ENCODE measurements at places on chromosomes 2 and 18.

DNA sequence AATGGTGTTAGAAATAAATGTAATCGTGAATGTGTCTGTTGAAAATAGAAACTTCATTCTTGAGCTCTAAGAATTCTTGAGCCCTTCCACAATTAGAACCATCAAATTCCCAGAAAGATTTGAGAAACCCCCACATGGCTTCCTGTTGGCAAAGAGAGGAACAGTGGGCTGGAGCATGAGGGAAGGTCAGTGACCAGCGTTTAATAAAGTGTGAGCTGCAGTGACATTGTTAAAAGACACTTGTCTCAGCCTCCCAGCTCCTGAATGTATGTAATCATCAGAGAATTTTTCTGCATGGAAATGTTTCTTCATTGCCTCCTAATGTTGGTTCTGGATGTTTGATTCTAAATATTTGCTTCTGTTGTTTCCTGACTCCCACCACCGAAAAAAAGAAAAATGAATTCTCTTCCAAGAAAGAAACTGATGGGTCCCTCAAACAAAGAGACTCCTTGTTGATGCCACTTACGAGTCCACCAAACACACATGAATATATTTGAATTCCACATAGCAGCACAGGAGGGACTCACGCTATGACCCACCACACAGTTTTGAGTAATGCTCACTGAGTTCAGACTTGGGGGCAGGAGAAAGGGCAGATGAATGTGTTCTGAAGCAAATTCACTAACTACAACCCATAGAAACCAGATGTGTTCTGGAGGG, 225.1 kb upstream of the KLHL29 start:
- no peak for DNase-seq

- no peak for DNase-seq
Measured at GRCh38 chr2:75453384-75454240, 107.1 kb downstream of the EVA1A start.

DNA sequence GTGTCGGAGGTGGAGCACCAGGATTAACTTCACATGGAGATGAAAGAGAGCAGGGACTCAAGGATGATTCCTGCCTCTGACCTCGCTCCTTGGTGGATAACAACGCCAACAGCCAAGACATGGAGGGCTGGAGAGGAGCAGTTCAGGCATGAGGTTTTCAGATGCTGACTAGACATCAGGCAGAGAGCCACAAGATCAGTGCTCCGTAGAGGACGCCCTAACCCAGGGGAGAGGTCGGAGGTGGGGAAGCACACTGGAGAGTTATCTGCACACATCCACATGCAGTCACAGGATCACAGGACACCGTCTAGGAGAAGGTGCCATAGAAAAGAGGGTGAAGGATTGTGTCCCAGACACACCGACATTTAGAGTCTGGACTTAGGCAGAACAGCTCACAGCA, 344.3 kb downstream of the EIPR1 start:
- no peak for DNase-seq

DNA sequence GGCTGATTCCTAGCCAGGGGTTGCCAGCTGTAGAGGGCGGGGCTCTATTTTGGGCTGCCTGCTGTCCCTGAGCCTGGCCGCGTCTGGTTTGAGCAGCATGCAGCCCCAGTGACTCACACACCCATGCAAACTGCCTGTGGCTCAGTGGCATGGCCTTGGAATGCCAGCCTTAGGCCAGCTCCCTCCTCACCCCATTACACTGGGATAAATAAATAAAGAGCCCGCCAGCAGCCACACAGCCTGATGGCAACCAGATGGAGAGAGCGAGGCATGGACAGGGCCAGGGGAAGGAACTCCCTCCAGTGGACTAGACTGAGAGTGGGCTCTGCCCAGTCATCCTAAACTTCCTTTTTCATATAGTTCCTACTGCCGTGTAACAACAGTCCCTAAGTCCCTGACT, 18.3 kb downstream of the NHEJ1 start:
- no peak for DNase-seq

- DNase-seq = no peak
Measured at GRCh38 chr2:70656421-70657010, 102.9 kb upstream of the TGFA start.

GRCh38 chr2:240570531-240571313, 2.4 kb downstream of the RNPEPL1 start:
- DNase-seq = no peak

DNA sequence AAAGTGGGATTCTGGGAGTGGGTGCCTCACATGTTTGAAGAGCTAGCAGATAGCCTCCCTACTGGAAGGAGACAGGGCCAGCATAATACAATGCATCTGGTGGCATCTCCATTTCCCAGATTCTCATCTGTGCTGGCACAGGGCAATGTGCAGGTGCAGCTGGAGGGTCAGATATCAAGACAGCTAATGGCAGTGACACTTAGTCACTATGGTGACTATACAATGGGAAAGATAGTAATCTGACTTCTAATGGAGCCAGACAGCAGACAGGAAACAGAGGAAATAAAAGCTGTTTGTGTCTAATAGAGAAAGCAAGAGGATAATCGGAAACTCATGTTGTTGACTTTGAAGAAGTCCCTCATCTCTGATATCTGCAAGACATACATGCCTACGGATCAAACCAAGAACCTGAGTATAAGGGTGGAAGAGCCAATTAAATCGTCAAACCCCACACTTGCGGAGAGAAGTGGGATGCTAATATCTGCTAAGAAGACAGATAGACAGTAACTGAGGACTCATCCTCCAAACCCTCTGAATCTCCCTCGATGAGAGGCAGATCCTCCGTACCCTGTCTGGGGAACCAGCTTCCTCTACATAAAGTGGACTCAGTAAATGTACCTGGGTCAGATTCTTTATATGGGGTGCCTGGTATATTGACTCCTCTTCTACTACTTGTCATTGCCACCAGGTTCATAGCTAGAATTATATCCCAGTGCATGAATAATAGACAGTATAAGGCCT, 692.7 kb downstream of the SOCS6 start:
- DNase-seq = no peak

DNA sequence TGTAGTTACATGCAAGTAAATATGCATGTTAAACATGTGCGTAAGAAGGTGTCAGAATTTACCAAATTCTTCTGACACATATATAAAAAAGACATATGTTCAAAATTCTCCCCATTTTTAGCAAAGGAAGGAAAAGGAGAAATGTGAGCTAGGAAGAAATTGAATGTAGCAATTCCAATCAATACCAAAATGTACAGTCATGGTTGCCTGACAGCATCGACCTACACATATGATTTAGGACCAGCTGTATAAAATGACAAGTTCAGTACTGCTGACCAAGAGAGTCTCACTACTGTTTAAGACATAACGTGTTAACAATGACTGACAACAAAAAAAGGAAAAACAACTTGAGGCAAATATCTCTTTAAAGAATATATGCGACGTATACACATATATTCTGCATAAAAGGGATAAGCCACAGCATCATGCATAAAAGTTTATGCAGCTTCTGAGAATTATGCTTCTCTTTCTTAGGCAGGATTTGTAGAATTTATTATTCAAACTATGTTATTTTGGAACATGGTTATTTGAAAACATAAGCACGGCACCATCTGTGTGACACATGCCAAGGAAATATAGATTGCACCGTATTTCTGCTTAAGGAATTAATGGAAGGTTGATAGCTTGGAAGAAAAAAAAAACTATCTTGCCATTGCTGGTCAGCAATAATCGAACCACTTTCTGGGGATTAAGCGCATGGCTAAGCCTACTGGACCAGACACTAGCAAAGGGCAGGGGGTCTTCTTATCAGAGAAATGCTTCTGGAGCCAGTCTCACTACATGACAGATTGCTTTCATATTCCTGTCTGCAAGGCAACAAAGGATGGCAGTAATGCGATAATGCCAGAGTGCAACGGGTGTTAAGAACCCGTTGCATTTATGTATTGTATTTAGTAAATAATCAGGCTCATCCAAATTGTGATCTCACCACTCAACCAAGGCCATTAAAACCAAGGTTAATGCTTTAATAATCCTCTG, 154.0 kb downstream of the WDPCP start:
- no peak for DNase-seq

GRCh38 chr18:27704736-27705361, 472.1 kb downstream of the CDH2 start:
- no peak for DNase-seq

GRCh38 chr18:54712758-54713157, 115.5 kb upstream of the RAB27B start:
- no peak for DNase-seq

GRCh38 chr2:235937936-235938335, 230.2 kb downstream of the GBX2 start:
- DNase-seq = no peak

DNA sequence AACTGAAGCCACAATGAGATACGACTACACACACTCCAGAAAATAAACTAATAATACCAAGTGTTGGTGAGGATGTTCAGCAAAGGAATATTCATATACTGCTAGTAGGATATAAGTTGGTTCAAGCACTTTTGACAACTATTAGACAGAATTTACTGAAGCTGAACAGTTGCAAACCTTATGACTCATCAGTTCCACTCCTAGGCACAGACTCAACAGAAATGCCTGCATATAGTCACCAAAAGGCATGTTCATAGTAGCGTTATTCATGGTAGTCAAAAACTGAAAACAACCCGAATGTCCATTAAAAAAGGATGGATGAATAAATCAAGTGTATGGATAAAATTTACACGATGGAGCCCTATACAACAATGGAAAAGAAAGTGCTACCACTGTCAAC, 232.0 kb downstream of the ANAPC1 start:
- DNase-seq = no peak

- no peak for DNase-seq
Measured at GRCh38 chr18:49279041-49279440, 181.4 kb downstream of the DYM start.

DNA sequence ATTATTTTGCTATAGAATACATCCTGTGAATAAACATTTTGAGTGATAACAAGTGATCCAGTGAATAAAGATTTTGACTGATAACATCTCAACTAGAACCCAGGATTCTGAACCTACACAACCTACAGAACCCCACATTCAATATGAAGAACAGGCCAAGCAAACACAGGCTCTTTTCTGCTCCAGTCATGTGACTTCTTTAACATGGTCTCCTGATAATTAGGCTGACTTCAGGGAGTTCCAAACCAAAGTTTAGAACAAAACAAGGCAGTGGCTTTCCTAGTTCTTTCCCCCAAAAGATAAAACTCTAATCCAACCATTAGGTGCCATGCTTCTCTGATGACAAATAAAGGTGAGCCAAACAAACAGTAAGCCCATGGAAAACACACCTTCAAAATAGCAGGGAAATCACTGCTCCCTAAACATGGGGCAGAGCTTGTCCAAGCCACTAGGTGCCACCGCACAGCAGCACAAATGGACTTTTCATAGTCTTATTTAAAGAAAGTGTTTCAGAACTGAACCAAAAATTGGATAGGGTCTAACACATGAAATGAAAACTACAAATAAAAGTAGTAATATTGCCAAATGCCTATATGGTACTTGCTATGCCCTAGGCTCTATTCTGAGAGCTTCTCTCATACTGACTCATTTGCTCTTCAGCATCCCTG, 95.3 kb downstream of the EVA1A start:
- no peak for DNase-seq

DNA sequence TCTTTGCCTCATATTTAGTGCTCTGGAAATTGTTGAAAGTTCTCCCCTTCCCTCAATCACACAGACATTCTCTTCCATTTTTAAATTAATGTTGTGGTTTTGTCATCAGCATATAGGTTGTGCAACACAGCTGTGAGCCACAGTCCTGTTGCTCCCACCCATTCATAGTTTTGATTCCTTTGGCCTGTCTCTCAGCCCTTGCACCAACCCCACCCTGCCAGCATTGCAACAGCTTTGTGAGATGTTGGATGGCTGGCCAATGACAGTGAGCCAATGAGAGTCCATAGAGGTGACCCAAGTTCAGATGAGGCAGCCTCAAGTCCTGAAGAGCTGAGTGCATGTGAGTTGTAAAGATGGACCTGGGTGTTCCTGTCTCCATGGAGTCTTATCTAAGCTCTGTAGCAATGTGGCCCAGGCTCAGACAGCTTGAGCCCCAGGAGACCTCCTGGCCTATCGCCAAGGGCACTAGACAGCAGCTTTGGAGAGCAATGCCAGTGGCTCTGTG, 775.5 kb downstream of the RNF144A start:
- no peak for DNase-seq

- no peak for DNase-seq
Measured at GRCh38 chr2:217356781-217357180, 496.9 kb upstream of the TNP1 start.

- DNase-seq = no peak
Measured at GRCh38 chr18:58496231-58496630, 132.7 kb downstream of the ALPK2 start.

DNA sequence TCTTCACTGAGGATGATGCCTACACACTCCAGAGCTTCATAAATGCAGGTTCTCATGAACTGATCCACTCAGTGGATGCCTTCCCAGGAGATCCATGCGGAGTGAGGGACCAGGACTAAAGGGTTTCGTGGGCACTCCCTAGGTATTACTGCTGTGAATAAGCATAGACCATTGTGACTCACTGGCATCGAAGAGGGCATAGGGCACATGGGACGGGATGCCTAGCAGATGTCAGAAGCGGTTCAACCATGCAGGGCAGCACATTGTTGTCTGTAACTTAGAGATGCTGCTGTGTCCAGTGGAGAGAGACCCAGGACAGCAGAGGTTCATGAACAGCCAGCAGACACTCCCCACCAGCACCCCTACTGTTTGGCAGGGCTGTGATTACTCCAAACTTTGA, 17.2 kb downstream of the GKN2 start:
- DNase-seq = no peak

- no peak for DNase-seq
Measured at GRCh38 chr2:101811226-101812015, 113.9 kb downstream of the MAP4K4 start.

- no peak for DNase-seq
Measured at GRCh38 chr2:45728458-45728942, 77.0 kb downstream of the PRKCE start.

DNA sequence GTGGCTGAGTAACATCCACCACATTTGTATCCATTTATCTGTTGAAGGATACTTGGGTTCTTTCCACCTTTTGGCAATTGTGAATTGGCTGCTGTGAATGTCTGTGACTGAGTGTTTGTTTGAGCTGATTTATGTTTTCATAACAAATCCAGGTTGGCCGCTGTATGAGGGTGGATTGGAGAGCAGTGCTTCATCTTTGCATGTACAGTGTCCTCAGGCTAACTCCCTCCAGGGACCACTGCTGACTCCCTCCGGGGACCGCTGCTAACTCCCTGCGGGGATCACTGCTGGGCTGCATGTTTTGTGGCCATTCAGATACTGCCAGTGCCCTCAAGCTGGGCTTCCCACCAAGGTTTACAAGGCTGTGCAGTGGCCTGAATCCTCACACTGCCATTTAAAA, 10.2 kb downstream of the BOK start:
- no peak for DNase-seq

- no peak for DNase-seq
Measured at GRCh38 chr2:69694894-69695849, 46.8 kb upstream of the ANXA4 start.

DNA sequence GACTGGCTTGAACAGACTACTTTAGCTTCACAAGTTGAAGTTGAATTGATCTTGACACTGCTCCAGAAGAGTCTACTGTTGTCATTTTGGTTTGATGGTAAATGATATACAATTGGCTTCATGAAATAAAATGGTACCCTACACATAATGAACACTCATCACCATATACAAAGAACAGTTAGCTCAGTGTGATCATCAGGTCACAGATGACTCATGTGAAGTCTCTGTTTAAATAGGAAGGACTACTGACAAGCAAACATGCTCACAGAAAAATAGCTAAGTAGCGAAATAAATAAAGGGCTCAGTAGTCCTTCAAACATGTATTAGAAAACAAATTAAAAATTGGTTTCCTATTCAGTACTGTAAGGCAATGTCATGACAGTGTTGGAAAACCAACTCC, 96.2 kb downstream of the MEIS1 start:
- DNase-seq = no peak

All from SIG-M5 (cell line).